ENCODE measurements at places on chromosomes 7 and 10.

DNA sequence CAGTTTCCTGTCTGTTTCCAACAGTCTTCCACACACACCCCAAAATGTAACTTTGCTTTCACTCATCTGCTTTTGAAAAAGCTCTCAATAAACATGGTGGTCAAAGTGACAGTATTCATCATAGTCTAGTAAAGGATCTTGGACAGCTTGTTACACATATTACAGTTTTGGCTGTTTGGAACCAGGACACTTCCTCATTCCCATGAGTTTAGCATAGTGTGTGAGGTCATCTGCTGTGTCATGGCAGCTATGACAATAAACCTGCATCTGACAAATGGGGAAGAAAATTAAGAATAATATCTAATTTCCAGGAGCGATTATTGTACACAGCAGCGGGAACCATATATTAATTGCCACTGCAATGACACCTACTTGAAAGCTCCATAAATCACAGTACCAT lies 184.3 kb upstream of the SLC26A5 start:
- no peak for DNase-seq

GRCh38 chr7:140014123-140014522 lies 48.6 kb downstream of the PARP12 start:
- no peak for DNase-seq

DNA sequence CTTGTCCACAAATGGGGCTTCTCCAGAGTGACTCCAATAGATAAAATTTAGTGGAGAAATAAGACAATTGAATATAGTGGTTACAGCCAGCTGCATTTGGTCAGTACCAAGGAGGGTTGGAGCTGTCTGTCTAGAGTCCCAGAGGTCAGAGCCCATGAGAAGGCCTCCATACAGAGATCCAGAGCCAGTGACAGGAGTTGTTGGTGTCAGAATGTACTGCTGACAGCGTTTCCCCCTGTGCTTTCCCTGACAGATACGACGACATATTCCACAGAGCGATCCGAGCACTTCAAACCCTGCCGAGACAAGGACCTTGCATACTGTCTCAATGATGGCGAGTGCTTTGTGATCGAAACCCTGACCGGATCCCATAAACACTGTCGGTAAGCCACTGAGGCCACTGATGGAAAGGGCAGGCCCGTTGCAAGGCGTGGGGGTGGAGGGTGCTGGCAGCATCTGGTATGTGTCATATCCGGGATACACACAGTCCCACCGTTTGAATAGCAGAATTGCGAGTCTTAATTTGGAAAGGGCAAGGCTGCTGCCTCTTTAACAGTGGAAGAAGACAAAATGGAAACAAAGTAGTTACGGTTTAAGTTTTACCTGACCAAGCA lies 483.6 kb downstream of the NRG3 start:
- DNase-seq, result no peak

DNA sequence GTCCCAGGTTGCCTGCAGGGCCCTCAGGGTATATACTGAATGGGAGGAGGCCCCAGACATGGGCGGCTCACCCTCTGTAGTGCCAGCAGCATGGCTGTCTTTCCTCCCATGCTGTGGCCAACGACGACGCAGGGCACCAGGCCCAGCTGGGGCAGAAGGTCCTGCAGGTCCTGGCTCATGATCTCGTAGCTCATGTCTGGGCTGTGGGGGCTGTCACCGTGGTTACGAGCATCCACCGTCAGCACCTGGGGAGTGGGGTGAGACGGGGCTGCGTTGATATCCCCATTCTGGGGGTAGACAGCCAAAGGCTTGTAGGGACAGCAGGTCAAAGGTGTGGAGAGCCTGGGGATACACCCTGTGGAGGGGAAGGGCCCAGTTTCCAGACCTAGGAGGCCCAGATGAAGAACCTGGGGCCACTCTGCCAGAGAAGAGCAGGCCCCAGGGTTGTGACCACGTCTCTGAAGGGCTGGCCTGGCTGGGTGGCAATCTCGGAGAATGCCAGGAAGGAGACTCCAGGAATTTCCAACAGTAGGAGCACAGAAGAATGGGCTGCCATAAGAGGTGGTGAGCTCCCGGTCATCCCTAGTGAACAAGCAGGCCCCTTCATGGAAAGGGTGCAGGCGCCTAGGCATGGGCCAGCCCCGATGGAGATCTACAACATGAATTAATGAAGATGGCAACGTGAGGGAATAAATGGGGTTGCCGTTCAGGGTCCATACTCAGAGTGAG lies 947 bp downstream of the ABHD11 start:
- DNase-seq, result no peak

DNA sequence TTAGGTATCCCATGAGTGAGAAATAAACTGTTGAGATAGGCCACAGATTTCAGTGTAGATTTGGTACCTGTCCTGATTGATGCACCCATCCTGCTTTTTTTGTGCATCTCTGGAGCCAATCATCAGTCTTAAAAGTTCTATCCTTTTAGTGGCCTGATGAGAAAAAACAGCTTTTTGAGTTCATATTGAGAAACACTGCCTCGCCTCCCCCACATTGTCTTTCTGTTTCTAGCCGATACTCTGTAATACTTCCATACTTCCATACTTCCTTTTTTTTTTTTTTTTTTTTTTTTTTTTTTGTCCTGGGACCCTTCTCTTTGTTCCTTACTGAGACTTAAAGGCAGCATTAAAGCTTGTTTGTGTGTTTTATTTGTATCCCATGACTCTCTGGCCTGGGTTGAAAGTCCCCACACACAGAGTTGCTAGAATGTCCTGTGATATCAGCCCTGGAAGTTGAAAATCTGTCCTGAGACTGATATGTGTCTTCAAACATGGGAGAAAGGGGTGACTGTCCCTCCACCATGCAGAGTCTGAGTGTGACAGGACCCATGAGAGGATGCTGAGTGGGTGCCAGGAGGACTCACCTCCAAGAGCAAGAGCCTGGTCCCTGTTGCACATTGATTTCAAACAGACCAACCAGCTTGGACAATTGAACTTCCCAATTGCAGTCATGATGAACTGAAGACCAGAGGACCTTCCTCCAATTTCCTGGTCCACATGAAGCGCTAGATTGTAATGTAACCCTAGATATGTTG lies 5.7 kb downstream of the ZNF22 start:
- no peak for DNase-seq

DNA sequence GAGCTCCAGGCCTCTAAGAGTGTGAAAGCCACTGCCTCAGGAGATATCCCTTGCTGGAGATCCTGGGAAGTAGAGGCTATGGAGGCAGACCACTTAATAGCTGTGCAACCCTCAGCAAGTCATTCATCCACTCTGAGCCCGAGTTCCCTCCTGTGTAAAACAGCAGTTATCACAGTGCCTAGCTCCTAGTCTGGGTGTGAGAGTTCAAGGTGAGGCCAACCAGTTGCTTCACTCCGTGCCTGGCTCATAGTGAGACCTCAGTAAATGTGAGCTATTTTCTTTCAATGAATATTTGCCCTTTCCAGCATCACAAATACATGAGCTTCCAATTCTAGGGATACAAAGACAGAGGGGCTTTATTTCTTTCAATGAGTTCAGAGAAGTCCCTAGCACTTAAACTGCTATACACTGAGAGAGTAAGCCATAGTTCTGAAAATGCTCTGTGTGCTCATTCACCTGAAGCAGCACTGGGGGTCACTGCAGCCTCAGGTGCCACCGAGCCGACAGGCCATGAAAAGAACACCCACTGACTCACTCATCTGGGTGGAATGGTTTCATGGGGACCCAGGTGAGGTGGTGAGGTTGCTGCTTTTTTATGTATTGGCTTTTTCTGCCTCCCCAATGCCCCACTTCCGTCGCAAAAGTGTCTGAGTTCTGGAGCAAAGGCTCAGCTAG lies 259.8 kb downstream of the KCNMA1 start:
- DNase-seq, result no peak
